ENCODE measurements at places on chromosomes 5 and 9.

GRCh38 chr5:83253720-83254119, 176.4 kb downstream of the XRCC4 start:
- DNase-seq = no peak

DNA sequence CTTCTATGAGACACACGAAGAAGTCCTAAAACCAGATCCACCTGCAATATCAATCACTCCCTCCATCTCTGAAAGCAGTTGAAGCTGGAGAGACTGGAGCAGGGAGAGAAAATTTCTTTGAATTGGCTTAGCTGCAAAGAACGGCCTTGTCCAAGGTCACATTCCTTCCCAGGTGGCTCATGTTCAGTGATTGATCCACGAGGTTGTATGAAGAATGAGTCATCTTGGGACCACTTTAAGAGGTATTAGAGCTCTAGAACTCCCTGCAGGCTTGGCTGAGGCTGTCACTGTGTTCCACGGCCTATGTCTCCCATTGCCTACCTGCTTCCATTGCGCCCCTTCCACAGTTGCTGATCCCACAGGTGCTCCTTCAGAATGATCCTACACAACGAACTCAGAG, 68.2 kb downstream of the HMHB1 start:
- DNase-seq = no peak

DNA sequence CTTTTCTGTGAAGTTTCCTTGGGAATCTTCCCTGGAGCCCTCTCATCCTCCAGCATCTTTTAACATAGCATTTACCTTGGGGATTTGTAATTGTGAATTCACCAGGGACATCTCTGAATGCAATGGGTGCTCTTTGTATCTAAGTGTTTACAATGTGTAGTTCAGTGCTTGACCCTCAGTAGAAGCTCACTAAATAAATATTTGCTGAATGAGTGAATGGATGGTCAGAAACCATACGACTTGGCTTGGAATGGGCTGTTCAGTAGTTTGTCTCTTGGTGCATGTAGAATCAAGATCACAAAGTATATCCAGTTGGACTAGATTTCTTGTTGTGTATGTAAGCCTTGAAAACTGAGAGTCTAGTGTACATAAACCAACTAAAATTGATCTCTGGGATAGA, 81.8 kb upstream of the MEF2C start:
- DNase-seq = no peak

DNA sequence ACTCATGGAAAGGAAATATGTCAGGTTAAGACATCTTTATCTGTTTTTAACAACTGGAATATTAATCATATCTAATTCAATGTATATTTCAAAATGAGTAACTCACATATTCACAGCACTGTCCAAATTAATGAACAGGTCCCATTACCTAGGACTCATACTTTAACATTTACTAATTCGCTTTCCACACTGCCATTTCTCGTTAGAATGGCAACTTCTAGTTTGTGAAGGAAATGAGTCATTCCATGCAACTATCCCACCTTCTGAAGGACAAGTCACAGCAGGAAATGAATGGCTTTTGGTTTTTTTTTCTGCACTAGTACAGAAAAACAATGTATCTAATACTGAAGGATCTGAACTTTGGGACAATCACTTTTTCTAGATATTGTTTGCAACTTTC, 24.6 kb upstream of the IFNK start:
- DNase-seq = no peak

DNA sequence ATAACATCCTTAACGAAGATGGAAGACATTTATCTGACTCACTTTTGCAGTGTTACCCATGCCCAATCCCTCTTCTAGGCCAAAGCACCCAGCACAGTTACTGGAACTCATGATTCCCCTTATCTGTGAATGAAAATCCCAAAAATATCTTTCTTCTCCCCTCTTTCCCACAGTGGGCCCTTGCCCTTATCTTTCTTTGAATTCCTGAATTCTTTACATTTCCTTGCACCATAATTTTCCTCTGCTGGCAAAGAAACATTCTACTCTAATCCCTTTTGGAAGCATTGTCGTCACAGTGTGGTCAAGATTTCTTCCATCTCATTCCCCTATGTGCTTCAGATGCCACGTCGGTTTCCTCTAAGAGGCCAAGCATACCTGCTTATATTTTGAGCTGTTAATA, 135.9 kb upstream of the LIFR start:
- DNase-seq = no peak

DNA sequence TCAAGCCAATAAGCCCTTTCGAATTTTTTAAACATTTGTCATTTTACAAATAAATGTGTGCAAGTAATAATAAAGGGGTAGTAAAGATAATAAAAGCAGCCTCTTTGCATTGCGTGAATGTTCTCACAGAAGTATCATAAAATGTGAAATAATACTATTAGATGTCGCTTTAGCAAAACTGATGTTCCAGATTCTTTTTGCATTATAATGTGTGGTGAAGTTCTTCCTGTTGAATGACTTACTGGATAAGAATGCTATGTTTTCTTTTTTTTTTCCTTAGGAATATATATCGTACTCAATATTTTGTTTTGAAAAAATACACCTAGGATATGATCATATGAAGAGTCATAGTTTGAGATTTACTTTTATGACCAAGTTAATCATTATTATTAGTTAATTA, 85.2 kb upstream of the CDH12 start:
- DNase-seq = no peak

- no peak for DNase-seq
Measured at GRCh38 chr5:16480821-16481538, 15.4 kb upstream of the ZNF622 start.

GRCh38 chr5:179839328-179840256, 18.9 kb downstream of the SQSTM1 start:
- no peak for DNase-seq

GRCh38 chr5:39755986-39756385, 331.2 kb upstream of the DAB2 start:
- DNase-seq = peak; percentile 52

DNA sequence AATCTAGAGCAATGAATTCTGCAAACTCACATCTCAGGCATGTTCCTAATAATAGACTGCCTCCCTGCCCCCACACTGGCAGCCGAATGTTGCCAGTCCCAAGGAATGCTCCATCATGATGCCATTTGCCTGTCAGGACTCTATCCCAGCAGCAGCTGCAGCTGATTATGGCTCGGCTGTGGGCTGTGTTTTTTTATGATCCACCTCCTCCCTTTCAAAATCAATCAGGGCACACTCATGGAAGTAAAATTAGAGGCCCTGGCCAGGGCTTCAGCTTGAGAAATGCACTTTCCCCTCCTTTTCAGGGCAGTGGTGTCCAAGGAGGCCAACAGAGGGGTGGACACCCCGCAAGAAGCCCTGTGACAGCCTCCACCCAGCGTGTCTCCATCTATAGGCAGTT, 176.7 kb upstream of the S1PR3 start:
- no peak for DNase-seq

DNA sequence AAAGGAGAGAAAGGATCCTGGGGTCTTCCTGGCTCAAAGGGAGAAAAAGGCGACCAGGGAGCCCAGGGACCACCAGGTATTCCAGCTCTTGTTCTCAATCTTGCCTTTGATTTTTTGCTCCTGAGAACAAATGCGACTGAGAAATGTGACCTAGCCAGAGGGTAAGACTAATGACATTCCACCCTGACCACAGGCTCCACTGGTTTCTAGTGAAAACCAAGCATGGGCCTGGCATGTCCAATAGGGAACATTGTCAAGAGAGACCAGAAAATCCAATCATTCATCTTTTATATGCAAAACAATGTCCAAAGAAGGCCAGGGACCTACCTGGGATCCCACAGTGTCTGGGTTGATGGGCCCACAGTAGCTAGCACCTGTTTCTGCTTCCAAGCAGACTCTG, 50.3 kb upstream of the TGFBR1 start:
- peak; percentile 37 for DNase-seq

DNA sequence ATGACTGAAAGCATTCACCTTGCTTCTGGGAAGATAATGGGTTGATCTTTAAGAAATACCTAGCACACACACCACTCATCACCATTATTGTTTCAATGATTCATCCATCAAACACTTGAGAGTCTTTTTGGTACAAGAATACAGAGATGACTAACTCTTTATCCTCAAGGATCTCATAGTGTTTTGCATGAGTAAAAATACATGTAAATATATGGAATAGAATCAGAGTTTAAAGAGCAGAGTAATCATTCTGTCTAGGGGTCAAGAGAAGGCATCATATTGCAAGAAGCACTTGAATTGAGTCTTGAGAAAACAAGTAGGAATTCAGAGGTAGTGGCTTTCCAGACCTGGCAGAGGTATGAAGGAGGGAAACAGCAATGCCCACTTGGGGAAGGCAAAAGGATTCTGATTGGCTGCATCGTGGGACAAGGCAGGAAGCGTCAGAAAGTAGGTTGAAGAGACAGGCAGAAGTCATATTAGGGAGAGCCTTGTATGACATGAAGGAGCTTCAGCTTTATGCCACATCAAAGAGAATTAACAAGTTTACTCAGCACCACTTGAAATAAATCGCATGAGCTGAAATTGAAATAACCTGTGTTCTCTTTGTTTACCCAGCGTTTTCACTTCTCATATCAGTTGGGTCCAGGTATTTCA, 542.5 kb downstream of the TLE1 start:
- peak; percentile 41 for DNase-seq

DNA sequence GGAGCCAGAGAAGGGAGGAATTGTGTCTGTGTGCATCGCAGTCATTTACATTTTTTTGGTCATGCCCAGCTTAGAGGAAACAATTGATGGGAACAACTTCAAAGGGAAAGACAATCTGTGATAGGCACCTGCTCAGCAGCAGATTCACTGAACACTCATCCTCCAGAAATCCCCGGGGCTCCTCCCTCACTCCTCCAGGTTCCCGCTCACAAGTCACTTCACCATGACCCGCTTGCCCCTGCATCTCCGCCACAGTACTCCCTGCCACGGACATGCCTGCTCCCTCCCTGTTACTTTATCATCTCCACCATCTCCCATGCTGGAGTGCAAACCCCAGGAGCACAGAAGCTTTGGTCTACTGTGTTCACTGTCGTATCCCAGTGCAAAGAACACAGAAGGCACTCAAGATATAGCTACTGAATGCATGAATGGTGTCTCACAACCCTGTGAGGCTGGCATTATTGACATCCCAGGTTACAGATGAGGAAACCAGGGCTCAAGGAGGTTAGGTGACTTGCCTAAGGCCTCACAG, 16.2 kb downstream of the LHX6 start:
- peak; percentile 85 for DNase-seq

DNA sequence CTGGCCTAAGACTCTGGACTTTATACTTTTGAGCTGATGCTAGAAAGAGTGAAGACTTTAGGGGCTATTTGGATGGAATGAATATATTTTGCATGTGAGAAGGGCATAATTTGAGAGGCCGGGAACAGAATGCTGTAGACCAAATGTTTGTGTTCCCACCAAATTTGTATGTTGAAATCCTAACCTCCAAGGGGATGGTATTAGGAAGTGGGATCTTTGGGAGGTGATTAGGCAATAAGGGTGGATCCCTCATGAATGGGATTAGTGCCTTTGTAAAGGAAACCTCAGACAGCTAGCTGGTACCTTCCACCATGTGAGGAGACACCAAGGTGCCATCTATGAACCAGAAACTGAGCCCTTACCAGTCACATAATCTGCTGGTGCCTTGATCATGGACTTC, 165.1 kb upstream of the S1PR3 start:
- DNase-seq = no peak

DNA sequence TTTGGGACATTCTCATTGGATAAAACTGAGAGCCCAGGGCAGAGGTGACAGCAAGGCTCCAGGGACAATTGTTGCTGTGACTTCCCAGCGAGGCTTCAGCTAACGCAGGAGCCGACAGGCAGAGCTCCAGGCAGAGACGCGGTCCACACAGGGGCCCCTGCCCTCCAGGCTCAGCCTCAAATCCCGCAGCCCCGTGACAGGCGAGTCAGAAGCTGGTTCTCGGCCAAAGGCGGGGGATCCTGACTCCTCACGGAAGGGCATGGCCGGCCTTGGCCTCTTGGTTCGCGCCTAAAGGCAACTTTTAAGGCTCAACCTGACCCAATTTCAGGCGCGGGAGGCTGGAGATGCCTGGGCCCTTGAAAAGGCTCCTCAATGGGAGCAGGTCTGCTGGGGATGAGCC, 21.3 kb downstream of the SLC12A7 start:
- DNase-seq = no peak

DNA sequence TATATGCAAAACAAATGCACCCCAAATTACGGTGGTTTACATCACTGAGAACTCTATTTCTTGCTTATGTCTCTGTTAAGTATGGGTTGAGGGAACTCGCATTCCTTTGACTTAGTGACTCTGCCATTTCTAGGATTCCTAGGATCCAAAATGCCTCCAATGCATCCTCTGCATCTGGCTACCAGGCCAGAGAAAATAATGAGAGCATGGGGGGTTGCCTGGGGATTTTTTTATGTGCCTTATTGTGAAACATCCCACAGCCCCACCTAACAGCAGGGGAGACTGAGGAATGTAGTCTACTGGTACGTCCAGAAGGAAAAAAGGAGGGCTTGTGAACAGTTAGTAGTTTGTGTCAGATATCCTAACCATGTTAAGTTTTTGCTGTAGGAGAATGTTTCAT, 466.0 kb upstream of the ARRDC3 start:
- no peak for DNase-seq

DNA sequence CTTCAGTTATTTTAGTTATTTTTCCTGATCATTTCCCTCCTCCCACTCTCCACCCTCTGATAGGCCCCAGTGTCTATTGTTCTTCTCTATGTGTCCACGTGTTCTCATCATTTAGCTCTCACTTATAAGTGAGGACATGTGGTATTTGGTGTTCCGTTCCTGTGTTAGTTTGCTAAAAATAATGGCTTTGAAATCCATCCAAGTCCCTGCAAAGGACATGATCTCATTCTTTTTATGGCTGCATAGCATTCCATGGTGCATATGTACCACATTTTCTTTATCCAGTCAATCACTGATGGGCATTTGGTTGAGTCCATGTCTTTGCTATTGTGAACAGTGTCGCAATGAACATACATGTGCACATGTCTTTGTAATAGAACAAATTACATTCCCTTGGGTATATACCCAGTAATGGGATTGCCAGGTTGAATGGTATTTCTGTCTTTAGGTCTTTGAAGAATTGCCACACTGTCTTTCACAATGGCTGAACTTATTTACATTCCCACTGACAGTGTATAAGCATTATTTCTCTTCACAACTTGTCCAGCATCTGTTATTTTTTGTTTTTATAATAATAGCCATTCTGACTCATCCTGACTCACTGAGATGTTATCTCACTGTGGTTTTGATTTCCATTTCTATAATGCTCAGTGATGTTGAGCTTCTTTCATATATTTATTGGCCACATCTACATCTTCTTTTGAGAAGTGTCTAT, 17.2 kb upstream of the DIRAS2 start:
- peak; percentile 91 for DNase-seq

DNA sequence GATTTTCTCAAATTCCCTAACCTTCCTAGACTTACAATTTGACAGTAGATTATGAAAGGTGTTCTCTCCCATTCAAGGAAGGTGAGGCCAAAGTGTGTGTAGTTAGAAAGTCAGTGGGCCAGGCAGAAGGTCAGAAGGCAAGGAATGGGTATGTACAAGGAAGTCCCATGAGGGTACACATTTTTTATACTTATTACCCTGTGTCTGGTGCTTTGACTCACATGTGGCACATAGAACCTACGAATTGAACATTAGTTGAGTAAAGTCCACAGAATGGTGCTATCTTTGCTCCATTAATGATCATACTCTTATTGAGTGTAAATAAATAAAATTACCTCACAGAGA, 55.4 kb downstream of the IQGAP2 start:
- DNase-seq = no peak
